ENCODE measurements at places on chromosomes 3 and 15. TPM values are rescaled to one million over a fixed set of nuclear protein-coding genes. Genes with fewer than 3 reads are reported as not detected.

Gene HLTF
- 70.5 TPM for total RNA-seq

DNA sequence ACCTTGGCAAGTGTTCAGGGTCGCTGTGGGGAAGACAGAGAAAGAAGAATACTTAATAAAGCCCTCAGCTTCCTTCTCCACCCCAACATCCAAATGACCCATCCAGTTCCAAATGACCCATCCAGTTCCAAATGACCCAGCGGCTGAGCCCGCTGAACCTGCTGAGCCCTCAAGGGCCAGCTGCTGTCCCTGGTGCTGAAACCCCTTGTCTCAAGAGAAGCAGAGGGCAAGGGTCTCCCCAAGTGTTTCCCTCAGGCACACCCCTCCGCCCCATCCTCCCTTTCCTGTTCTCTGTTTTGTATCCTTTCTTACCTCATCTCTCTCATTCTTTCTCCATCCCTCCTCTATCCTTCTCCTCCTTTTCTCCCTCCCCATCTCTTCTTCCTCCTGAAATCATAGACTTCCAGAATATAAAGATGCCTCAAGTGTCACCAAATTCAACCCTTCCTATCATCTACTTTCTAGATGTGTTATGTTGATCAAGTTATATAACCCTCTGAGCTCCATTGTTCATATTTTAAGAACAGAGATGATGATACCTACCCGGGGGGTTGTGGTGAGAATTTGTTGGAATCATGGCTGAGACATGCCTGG is 29.0 kb downstream of the CCDC33 start:
- H3K27me3 ChIP-seq: peaks cover 41% of the 10 kb centered on the region
- H3K4me1 ChIP-seq: no peaks in the 10 kb centered on the region
- H3K27ac ChIP-seq: no peak overlapping the region
- peak; percentile 14 for DNase-seq

- H3K36me3 ChIP-seq: no peaks in the 10 kb centered on the region
- H3K27ac ChIP-seq: no peak overlapping the region
- no peaks in the 10 kb centered on the region for H3K27me3 ChIP-seq
These were observed 198.3 kb downstream of the UBE3A start for GRCh38 chr15:25240461-25241021.

Gene PP2D1
- total RNA-seq: not detected

DNA sequence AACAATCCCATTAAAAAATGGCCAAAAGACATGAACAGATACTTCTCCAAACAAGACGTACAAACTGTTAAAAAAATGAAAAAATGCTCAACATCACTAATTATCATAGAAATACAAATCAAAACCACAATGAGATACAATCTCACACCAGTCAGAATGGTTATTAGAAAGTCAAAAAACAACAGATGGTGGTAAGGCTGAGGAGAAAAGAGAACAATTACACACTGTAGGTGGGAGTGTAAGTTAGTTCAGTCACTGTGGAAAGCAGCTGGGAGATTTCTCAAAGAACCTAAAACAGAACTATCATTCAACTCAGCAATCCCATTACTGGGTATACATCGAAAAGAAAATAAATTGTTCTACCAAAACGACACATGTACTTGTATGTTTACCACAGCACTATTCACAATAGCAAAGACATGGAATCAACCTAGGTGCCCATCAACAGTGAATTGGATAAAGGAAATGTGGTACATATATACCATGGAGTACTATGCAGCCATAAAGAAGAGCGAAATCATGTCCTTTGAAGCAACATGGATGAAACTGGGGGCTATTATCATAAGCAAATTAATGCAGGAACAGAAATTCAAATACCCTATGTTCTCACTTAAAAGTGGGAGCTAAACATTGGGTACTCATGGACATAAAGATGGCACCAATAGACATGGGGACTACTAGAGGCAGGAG is 51.5 kb downstream of the MYO1E start:
- H3K4me3 ChIP-seq: no peak overlapping the region
- H3K36me3 ChIP-seq: no peaks in the 10 kb centered on the region
- no peaks in the 10 kb centered on the region for H3K27me3 ChIP-seq
- no peak for DNase-seq
- H3K27ac ChIP-seq: no peak overlapping the region
- H3K4me1 ChIP-seq: no peaks in the 10 kb centered on the region
